ENCODE measurements at places on chromosomes 12 and 14. TPM values are rescaled to one million over a fixed set of nuclear protein-coding genes. Genes with fewer than 3 reads are reported as not detected.
A peak's percentile ranks its signal among the peaks of the same experiment; 100 is the strongest.

Gene ADAM20
- total RNA-seq, result 0.13 TPM

DNA sequence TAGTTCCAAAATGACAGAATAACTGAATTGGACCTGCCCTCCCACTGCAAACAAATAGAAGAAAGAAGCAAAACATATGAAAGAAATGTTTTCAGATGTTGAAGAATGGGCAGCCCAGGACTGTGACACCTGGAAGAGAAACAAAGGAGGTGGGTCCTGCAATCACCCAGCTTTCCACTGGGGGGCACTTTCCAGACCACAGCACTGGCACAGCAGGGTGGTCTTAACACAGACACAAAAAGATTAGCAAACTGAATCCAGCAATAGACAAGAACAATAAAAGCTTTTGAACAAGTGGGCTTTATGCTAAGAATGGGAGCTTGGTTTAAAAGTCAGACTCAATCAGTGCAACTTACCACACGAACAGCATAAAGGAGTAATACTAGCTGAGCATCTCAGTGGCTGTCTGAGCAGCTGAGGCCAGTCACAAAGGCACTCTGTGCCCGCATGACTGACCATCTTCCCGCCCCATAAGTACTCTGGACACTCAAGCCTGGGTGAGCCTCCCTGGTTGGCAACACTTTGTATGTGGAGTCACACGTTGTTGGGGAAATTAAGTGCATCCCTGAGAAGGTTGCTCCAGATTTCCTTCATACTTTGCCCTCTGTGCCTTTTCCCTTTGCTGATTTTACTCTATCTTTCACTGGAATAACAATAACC is 27.7 kb downstream of the JKAMP start:
- DNase-seq, result peak; percentile 12

Gene CD163L1
- 16.0 TPM for total RNA-seq

Gene KCNC2
- not detected for total RNA-seq

DNA sequence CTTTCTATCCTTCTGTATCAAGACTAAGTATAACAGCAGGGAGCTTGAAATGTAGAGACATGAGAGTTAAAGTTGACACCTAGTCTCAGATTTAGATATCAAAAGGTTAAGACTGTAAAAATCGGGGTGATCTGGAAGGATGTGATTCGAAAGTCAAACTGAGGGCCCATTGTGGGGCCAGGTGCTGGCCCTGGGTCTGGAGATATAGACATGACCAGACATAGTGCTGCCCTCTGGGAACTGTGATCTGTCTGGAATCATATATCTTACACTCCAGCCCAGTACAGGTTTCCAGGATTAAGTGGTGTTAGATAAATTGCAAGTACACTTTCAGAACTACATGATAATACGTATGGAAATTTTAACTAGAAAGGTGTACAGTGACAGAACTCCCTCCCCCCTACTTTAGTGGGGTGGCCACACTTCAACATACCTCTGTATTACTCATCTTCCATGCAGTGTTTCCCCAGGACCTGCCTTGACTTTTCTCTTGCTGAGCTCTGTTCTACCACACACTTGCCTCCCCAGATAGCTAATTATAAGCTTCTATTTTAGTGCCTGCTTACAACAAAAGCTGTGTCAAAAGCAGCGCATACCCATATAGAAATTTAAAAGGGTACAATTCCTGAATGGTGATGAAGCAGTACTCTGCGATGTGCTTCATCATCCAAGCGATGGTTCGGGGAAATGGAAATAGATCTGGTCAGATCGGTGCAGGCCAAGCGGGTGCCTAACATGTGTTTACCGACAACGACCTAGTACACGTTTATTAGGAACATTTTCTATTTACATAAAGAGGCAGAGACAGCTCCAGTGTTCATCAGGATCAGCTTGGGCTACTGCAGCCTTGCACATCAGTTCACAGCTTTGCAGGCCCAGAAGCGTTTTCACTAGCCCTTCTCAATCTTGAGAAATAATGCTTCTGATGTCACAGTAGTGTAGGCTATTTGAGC is 68.7 kb downstream of the ARF6 start:
- no peak for DNase-seq

- no peak for DNase-seq
Observed at GRCh38 chr14:98769326-98769725, 502.7 kb downstream of the BCL11B start.

GRCh38 chr14:98816720-98817119 is 455.3 kb downstream of the BCL11B start:
- DNase-seq, result no peak

DNA sequence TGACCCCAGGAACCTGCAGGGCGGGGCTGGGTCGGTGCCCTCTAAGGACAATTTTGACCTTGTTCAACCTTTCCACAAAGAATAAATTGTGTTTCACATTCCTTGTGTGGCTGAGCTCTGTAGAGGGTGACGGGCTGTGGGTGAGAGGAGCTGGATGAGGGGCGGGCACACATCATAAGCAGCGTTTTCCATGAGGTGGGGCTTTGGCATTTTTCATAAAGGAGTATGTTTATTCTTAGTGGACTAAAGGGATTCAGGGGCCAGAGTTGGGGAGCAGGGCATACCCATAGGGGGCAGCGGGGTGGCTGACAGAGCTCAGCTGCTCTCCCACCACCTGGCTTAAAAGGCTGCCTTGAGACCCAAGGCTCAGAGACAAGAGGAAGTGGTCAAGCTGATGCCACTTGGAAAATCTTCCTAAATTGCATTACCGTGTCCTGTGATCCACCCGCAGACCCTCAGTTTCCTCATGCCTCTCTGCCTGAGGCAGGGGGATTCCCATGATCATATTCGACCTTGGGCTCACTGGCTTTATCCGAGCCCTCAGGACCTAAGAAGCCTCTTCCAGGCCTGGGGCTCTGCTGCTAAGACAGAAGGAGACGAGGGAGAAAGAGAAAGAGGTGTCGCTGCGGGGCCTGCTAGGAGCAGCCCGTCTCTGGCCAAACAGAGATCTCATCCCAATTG is 11.4 kb downstream of the MMP14 start:
- peak; percentile 26 for DNase-seq

Gene CINP
- 41.6 TPM for total RNA-seq

Gene TEAD4
- 20.8 TPM for total RNA-seq

Gene UBC
- 1,958 TPM for total RNA-seq

Gene EPYC
- not detected for total RNA-seq

DNA sequence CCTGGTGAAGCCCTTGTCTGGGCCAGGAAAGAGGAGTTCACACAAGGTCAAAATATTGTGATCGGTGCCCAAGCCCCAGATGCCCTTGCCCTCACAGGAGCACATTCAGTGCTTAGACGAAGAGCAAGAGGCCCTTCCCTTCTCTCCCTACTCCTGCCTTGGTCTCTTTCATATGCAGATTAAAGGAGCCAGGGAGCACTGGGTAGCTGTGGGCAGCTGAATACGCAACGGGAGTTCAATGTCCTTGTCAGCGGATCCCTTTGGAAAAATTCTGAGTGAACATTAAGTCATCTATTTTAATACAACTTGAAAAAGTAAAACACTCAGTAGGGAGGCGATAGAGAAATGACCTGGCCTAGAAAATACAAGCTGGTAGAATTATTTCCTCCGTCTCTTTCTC is 1489.4 kb downstream of the AACS start:
- no peak for DNase-seq

GRCh38 chr12:109009766-109010165 is 11.1 kb downstream of the SVOP start:
- DNase-seq, result no peak

Gene TRIM9
- total RNA-seq, result not detected

DNA sequence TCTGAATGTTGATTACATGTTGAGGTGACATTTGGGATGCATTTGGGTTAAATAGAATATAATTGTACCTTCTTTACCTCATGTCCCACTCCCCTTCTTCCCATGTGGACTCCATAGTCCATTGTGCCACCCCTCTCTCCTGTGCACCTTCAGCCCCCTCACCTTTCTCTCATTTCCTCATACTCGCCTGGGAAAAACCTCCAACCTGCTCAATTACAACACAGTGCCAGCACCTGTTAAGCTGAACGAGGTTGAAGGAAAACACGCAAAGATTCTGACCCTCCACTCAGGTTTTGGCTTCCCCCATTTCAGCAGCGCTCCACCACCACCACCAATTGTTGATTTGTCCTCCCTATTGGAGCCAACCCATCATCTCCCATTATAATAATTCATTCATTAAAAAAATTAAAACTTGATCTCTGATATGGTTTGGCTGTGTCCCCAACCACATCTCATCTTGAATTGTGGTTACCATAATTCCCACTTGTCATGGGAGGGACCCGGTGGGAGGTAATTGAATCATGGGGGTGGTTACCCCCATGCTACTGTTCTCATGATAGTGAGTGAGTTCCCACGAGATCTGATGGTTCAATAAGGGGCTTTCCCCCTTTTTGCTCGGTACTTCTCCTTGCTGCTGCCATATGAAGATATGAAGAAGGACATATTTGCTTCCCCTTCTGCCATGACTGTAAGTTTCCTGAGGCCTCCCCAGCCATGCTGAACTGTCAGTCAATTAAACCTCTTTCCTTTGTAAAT is 33.7 kb upstream of the PPP2R5C start:
- DNase-seq, result no peak

GRCh38 chr12:98698603-98699463 is 53.7 kb downstream of the APAF1 start:
- peak; percentile 68 for DNase-seq

- peak; percentile 3 for DNase-seq
Observed at GRCh38 chr12:41967668-41968500, 176.8 kb downstream of the GXYLT1 start.

Gene ERBB3
- total RNA-seq, result 0.25 TPM

- peak; percentile 63 for DNase-seq
Observed at GRCh38 chr14:52313903-52314594, at the start of gene PTGER2. Gene PTGER2 (plus strand): TSS chr14:52314312. CDS start chr14:52314549, 237 bp downstream.

DNA sequence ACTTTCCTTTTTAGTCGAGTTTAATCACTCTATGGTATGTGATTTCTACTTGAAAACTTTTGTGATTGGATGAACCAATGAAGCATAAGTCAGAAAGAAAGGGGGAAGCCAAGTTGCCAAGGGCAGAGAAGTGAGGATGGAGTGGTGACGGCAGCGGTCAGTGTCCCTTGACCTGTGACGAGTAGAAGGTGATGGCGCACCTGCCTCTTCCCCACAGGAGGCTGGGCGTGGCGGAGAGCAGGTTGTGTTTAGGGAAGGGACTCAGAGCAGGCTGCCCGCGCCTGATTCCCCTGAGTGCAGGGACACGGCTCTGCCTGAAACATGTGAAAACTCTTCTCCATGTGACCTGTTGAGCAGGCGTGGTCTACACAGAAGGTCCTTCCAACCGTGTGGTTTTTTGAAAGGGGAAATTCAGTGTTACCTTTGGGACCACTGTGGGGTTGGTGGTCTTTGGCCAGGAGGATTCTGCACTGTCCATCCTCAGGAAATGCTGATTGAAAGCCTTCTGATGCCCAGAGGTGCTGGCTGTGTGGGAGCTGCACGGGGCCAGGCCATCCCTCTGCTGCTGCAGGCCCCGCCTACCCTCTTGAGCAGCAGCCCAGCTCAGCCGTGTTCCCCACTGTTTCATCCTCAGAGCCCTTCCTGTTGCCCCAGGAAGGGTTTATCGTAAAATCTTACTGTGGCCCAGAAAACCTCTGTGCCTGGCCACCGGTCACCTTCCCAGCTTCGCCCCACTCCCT is 23.5 kb upstream of the AMN start:
- DNase-seq, result no peak

Gene ATL1
- 0.90 TPM for total RNA-seq

- DNase-seq, result peak; percentile 29
Observed at GRCh38 chr14:24297190-24297964, 2.2 kb downstream of the DHRS1 start.

GRCh38 chr12:82948491-82948890 is 261.8 kb downstream of the TMTC2 start:
- no peak for DNase-seq

DNA sequence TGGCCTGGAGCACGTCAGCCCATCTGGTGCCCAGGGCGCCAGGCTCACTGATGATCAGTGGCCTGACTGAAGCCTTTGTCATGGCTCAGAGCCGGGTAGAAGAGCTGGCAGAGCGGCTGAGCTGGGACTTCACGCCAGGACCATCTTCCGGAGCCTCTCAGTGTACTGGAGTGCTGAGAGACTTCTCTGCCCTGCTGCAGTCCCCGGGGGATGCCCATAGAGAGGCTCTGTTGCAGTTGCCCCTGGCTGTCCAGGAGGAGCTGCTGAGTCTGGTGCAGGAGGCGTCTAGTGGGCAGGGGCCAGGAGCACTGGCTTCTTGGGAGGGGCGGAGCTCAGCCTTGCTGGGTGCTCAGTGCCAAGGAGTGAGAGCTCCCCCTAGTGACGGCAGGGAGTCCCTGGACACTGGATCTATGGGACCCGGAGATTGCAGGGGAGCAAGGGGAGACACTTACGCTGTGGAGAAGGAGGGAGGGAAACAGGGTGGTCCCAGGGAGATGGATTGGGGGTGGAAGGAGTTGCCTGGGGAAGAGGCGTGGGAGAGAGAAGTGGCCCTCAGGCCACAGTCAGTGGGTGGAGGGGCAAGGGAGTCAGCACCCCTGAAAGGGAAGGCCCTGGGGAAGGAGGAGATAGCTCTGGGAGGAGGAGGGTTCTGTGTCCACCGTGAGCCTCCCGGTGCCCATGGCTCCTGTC is 2.0 kb downstream of the KHNYN start:
- peak; percentile 95 for DNase-seq

- no peak for DNase-seq
Observed at GRCh38 chr12:117046011-117046369, 53.2 kb downstream of the TESC start.

Gene MUCL1
- not detected for total RNA-seq

GRCh38 chr12:100293017-100293416 is 26.0 kb downstream of the SCYL2 start:
- DNase-seq, result no peak

DNA sequence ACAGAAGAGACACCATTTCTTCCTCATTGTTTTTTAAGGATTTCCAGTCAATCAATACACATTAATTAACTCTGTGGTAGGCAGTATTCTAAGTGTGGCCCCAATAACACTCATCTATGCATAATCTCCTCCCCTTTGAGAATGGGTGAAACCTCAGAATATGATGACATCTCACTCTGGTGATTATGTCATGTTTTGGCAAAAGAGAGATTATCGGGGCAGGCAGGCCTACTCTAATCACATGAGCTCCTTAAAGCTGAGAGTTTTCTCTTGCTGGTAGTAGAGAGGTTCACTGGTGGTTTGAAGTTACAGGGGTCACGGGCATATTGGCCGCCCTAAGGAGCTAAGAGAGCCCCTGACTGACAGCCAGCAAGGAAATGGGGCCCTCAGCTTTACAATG is 7.1 kb upstream of the LGMN start:
- DNase-seq, result no peak

DNA sequence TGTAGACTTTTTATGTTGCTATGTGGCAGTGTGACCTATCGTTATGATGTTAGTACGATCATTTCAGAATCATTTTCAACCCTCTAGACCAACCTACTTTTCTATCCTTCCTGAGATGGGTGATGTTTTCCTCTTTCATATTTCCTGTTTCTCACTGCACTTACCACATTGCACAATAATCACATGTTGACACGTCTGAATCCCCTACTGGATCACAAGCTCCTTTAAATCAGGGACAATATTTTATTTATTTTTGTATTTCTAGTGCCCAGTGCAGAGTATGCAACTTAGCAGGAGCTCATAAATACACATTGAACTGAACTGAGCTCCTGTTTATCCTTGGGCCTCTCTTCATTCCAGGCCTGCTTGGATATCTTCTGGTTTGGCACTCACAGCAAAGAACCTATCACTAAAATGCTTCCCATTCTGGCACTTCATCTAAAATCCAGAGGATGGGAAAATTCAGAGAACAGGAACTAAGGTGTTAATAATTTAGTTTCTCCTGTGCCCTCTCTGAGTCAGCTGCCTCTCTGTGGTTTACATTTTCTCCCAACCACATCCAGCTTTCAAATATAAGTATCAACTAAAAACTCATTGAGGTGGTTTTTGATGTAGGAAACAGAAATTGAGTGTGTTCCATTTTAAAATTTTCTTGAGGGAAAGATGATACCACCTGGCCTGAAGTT is 69.4 kb upstream of the DYRK2 start:
- no peak for DNase-seq

Data from dermis microvascular lymphatic vessel endothelial cell (primary cell).